Bladder microvascular endothelial cell (primary cell): ENCODE measurements at places on chromosomes 5 and 9. TPM values are rescaled to one million over a fixed set of nuclear protein-coding genes. Genes with fewer than 3 reads are reported as not detected.

Gene STPG3
- total RNA-seq: not detected in 2 replicates

Gene ZNF879
- total RNA-seq: 2.3 and 5.2 TPM in 2 replicates

Gene OLFML2A
- 0.32 and 2.0 TPM in 2 replicates for total RNA-seq

Gene SPATA31E1
- not detected in 2 replicates for total RNA-seq

Gene ERAP2
- 61.4 and 141 TPM in 2 replicates for total RNA-seq

Gene WNK2
- total RNA-seq: 0.06 TPM in 1 of 2 replicates, not detected in the other

Gene FOXI1
- total RNA-seq: not detected in 2 replicates

Gene MRPS2
- 10.8 and 15.1 TPM in 2 replicates for total RNA-seq

Gene FAT2
- total RNA-seq: under 0.01 TPM in 1 of 2 replicates, not detected in the other

Gene PCDHGB3
- total RNA-seq: 1.5 and 8.4 TPM in 2 replicates

Gene DELE1
- total RNA-seq: 33.7 and 65.3 TPM in 2 replicates

Gene ATG12
- 15.5 and 40.2 TPM in 2 replicates for total RNA-seq

Gene FKBP15
- 9.9 and 21.0 TPM in 2 replicates for total RNA-seq

Gene BRD8
- 23.5 and 45.7 TPM in 2 replicates for total RNA-seq

Gene SNCB
- 0.16 and 1.1 TPM in 2 replicates for total RNA-seq

Gene PSD2
- total RNA-seq: under 0.01 TPM in 1 of 2 replicates, not detected in the other

Gene PTBP3
- 27.8 and 48.1 TPM in 2 replicates for total RNA-seq

Gene SOHLH1
- not detected in 2 replicates for total RNA-seq
